T-helper 17 cell (primary cell): ENCODE measurements at places on chromosomes 12 and 14.

DNA sequence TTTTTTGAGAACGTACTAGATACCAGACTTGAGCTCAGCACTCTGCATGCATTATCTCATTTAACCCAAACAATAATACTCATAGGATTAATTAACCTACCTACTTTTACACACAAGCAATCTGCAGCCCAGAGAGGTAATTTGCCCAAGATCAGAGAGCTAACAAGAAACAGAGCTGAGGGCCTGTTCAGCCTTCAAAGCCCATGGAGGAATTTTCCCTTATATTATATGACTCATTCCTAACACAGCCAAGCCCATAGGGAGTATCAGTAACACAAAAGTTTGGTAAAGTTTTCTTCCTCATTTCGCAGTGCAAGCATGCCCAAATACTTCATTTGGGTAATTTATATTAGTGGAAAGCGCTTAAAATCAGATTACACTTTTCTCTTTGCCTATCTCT, 94.7 kb downstream of the GALC start:
- no peak for DNase-seq

DNA sequence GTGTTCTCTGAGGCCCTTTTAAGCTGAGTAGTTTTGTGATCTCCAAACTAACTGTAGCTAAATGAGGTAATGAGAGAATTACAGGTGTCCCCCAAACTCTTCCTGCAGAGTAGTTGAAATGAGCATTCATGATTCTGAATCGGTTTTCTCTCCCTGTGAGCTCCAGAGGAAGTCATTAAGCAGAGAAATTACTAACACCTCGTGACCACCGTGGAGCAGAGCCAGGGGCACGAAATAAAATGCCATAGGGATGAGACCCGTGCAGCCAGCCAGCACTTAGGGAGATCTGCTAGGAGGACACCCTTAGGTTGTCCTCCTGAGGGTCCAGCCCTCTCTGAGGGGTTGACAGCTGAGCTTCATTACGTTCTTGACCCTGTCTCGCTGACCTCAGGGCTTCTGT, 79.5 kb downstream of the SLC25A47 start:
- no peak for DNase-seq

- no peak for DNase-seq
Measured at GRCh38 chr14:26593357-26593756, 4.5 kb downstream of the NOVA1 start.

DNA sequence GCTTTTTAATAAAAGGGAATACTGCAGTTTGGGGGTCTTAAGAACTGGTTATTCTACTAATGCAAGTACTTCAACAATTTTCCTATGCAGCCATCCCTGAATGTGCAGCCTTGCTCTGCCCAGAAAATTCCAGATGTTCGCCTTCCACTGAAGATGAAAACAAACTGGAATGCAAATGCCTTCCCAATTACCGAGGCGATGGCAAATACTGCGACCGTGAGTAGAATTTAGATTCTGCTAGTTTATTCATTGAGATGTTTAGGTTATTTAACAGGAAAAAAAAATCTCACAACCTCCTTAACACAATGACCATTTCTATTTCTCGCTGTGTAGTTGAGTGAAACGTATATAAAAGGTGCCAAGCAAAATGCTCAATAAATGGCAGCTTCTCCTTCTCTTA, 49.9 kb downstream of the STAB2 start:
- DNase-seq: no peak

DNA sequence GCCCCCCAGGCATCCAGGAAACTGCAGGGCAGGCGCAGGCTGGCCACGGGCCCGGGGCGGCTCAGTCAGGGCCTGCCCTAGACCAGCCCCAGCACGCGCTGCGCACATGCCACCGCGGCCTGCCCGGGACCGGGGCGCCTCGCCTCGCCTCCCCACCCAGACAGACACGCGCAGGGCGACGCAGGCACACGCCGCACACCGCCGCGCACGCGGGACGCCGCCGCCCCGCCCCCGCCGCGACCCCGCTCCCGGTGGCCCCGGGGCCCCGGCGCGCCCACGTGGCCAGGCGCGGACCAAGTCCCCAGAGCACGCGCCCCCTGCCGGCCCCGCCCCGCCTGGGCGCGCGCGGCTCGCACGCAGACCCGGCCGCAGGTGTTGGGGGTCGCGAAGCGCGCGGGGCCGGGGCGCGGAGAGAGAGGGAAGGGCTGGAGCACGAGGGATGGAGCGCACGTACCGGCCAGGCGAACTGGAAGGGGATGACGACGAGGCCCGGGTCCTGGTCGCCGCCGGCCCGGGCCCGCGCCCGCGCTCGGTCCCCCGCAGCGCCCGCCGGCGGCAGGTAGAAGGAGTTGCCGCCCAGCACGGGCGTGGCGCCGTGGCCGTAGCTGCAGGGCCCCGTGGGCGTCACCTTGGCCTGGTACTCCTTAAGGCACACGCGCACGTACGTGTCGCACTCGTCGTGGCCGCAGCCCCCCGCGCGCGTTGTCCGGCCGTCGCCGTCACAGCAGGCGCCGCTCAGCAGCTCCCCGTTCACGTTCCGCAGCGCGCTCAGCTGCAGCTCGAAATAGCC, 1.1 kb downstream of the JAG2 start:
- no peak for DNase-seq

- no peak for DNase-seq
Measured at GRCh38 chr12:127590868-127591267, 676.1 kb upstream of the TMEM132C start.

DNA sequence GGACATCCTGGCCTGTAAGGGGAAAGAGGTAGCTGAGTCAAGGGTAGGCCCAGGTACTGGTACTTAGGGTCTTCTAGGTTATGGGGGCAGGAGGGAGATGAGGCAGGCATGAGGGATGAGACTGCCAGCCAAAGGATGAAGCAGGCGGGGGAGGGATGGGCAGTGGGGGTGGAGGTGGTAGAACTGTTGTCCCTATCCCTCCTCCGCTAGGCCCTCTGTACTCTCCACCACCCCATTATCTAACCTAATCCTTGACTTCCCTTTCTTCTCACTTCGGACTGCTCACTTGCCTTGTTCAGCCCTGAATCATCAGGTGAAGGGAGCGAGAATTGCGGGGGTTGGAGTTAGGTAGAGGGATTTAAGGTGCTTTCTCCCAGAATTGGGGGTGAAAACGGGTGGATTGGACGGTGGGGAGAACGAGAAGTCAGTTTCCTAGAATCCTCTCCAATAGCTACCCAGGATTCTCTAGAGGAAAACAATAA, 562 bp downstream of the PAN2 start:
- no peak for DNase-seq

DNA sequence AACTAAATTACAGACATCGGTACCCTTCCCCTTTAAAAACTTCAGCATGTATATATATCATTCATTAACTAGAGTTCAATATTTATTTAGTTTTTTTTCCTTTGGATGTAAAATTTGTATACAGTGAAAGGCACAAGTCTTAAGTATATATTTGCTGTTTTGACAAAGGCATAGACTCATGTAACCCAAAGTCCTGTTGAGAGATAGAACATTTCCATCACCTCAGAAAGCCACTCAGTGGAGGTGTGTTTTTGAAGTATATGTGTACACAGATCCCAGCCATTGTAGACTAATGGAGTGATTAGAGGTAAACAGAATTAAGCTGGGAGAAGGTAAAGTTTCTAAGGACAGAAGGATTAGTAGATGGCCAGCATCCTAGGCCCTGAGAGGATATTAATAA, 15.4 kb downstream of the RDH12 start:
- DNase-seq: no peak

DNA sequence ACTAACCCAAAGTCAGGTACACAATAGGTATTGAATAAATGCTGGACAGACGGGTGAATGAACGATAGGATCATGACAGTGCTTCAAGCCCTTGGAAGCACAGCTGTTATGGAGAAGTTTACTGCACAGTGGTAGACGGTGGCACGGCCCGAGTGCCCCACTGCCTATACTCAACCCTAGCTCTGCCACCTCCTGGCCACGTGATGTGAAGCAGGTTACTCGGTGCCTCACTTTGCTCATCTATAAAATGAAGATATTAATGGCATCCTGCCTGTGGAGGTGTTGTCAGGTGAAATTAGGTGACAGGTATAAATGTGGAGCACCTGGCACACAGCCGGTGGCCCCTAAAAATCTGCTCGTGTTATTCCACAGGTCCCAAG, 5.8 kb downstream of the ASB2 start:
- peak; percentile 60 for DNase-seq

DNA sequence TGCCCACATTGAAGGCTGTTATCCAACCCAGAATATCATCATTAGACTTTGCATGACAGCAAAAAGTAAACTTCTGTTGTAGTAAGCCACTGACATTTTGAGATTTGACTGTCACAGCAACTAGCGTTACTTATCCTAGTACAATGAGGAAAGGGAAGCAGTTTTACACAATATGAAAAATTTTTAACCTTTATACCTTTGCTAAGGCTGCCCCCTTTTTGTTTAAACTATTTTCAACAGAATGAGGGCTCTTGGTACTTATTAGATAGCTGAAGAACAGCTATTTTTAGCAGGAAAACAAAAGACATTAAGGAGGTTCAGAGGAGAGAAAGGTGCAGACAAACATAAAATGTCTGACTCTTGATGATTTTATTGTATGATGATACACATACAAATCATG, 23.4 kb upstream of the TMX1 start:
- no peak for DNase-seq

GRCh38 chr12:11863478-11863906, 207.2 kb upstream of the BCL2L14 start:
- no peak for DNase-seq

GRCh38 chr12:40031965-40032364, 73.9 kb downstream of the SLC2A13 start:
- DNase-seq: no peak

DNA sequence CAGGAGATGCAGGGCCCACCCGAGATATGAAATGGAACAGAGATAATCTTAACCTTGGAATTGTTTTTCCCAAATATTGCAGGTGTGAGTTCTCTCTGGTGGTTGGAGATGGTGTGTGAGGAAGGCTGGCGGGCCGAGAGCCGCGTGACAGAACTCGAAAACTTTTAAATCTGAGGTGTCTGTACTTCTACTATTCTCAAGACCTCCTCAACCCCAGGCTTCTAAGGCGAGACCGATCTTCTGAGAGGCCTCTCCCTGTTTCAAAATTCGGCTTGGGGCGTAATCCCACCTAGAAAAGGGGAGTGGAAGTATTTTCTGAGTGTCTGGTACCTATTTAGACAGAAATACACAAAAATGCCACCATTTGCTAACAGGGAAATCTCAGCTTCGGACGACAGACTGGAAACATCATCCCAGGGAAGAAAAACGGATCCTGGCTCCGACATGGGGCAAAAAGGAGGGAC, 611 bp downstream of the SARNP start:
- DNase-seq: no peak

DNA sequence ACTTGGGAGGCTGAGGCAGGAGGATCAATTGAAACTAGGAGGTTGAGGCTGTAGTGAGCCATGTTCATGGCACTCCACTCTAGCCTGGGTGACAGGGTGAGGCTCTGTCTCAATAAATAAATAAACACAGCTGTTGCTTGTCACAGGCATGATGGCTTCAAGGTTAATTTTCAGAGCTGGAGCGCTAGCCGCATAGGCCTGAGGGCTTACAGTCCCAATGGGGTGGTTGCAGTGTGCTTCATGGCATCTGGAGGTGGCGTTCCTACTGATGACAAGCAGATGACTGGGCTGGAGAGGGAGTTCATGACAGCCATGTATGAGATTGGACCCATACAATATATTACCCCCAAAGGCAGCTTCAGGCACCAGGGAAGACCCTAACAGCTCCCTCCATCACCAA, 1.6 kb upstream of the FMNL3 start:
- no peak for DNase-seq

DNA sequence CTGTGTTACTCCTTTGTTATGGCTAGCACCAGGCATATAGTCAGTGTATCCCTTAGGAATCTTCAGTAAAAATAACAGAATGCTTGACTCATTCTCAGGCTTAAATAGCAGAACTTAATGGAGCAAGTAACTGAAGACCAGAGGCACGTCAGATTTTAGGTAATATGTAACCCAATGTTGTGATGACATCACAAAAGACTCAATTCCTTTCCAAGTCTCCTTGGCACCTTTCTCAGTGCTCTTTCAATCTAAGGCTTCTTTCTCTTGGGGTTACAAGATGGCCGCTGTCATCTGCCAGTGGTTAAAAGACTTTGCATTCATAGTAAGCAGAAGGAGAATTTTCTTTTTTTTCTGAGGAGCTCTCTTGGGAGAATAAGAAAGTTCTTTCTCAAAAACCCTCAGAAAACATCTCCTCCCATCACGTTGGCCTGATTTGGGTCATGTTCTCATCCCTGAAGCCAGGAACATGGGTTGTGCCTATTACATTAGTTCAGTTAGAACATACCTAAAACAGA, 33.4 kb upstream of the DCN start:
- DNase-seq: no peak

GRCh38 chr14:92660571-92660970, 87.9 kb downstream of the LGMN start:
- no peak for DNase-seq

GRCh38 chr12:91057368-91058165, at the start of gene KERA:
KERA (minus strand) TSS chr12:91058024; CDS start chr12:91056281, 1,743 bp downstream.
- no peak for DNase-seq

DNA sequence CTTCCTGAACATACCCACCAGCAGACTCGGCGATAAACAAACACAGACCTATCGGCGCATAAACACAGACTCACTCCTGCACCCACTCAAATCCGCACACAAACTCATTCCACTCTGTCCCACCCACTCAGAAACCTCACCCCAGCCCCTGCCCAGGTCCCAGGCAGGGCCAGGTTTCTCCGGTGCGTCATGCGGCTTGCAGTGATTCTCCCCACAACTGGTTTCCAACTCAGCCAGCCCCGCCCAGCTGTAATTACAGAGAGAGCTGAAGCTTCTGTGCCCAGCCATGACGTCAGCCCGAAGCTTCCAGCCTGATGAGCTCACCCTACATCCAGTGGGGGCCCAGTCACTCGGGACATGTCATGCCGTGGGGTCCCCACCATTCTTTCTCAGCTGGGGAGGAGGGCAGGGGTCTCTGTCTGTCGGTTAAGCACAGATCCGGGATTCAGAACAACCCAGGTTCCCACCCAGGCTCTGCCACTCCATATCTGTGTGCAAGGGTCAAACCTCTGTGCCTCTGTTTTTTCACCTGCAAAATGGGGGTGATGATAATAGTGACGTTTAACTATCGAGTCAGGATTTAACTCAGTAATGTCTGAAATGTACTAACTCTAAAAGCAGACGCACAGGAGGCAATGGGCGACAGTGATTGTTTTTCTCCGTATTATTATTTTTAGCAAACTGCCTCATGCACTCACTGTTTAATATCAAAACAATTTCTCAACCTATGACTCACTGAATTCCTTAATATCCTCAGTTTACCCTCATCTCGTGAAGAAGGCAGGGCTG, 2.3 kb upstream of the HSPB8 start:
- DNase-seq: no peak

GRCh38 chr12:100564090-100564489, 9.4 kb upstream of the GAS2L3 start:
- DNase-seq: no peak
